ENCODE measurements at places on chromosomes 7 and 10.

- DNase-seq: no peak
These were observed 31.7 kb upstream of the ANKRD2 start for GRCh38 chr10:97540669-97541500.

DNA sequence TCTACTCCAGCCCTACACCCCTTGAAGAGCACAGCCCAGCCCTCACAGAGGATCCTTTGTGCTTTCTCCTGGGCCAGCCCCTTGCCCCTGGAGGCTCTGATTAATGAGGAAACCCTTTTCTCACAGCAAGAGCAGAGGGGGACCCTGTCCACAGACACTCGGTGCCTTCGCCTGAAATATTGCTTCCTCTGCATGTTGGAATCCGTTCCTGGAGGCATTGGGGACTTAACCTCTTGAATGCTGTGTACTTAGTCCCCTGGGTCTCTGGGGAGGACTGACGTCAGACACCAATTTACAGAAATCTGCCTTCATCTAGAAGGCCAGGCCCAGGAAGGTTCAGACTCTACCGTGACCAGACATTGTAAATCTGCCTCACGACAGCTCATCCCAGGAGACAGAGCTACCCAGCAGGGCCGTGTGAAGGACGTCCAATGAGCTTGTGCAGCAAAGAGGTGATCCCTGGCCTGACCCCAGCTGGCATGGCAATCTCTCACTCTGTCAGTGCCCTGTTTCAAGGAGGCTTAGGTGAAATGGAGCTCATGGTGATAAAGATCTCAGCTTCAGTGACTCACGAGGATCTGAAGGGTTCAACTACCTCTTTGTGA is 8.1 kb upstream of the TMEM72 start:
- no peak for DNase-seq

DNA sequence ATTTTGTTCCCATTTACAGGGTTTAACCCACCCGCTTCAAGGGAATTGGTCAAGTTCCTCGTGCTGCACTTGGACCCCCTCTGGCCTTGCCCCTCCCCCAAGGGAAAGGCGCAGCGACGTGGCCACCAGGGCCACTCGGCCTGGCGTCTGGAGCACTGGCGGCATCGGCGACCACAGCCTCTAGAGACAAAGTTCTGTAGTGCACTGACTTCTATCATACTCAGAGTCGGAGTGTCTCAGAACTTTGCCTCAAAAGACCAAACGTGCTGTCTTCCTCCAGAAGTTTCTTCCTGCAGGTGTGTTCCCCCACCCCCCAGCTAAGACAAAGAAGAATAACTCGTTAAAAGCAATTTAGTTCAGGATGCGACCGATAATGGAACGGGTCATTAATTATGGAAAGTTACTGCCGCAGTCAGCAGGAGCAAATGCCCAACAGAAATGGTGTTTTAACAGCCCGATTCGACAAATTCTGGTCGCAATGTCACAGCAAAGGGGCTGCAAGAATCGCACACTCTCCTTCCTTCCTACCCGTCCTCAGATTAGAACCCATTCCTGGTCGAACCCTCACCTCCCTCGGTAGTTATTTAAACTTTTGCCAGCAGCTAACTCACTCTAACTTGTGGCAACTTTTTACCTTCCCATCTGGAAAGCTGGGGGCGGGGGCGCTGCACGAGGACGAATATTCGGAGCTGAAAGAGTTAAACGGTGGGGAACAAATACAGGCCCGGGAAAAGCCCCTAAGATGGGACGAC is 202.1 kb upstream of the NFE2L3 start:
- no peak for DNase-seq

DNA sequence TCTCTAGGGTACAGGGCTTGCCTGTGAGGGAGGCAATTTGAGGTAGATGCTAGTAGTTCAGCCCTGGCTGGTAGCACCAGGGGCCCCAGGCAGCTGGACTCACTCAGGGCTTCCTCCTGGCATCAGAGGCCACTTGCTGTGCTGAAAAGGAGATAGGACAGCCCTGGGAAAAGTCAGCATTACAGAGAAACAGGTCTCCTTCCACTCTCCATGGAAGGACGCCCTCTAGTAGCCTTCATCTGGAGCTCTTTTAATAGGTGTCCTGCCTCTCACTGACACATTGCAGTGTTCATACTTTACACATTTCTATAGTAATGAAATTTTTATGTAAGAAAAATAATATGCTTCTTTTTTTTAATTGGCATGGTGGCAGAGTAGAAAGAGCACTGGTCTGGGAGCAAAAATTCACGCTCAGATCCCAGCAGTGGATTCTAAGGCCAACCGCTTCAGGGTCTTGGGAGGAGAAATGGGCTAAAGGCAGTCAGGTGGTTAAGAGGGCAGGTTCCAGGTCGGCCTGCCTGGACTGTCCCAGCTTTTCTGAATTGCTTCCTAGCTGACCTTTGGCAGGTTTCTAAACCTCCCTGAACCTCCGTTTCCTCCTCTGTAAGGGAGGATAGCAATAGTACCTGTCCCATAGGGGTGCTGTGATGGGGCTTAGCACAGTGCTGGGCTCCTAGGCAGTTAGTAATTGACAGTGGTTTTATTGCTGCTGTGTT is 35.8 kb downstream of the AIFM2 start:
- DNase-seq: no peak

DNA sequence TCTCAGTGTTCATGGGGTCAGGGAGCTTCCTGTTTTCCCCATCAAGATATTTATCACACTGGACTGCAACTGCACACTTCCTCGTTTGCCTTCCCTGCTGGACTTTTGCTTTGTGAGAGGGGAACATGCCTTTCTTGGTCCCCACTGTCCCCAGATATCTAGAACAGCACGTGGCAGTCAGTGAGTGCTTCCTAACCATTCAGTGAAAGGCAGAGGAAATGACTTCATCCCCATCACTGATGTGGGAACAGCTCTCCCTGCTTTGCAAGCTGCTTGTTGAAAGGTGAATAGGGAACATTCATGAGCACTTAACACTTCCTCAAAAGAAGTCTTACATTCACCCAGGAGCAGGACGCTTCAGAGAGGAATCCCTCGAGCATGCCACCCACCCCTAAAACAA is 135.4 kb downstream of the MYOF start:
- DNase-seq: no peak

DNA sequence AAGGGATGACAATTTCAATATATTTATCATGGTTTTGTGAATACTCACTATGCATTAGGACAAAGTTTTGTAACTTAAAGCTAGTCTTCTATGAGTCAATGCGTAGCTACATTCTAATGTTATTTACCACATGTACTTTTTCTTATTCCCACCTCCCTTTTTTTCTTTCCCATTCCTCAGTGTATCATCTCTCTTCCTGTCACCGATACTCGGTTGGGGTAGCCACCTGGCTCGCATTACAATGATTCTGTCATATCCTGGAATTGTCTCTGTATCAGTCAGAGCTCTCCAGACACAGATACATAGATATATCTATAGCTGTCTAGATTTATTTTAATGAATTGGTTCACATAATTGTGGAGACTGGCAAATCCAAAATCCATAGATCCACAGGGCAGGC is 9.8 kb upstream of the RALA start:
- no peak for DNase-seq

DNA sequence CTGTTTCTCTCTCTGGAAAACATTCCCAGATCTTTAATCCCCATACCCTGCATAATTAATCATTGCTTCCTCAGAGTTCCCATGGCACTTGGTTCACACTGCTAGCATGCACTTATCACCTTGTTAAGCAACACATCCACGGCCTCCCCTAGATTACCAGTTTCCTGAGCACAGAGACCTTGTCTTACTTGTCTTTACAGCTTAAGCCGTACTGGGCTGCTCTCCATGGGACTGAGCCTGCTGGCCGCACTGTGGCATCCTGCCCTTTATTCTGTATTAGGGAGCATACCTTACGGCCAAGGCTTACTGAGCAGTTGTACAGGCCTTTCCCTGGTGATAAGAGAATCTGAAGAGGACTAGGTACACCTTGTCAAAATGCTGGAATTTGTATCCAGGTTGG is 190.2 kb downstream of the REEP3 start:
- DNase-seq: no peak

DNA sequence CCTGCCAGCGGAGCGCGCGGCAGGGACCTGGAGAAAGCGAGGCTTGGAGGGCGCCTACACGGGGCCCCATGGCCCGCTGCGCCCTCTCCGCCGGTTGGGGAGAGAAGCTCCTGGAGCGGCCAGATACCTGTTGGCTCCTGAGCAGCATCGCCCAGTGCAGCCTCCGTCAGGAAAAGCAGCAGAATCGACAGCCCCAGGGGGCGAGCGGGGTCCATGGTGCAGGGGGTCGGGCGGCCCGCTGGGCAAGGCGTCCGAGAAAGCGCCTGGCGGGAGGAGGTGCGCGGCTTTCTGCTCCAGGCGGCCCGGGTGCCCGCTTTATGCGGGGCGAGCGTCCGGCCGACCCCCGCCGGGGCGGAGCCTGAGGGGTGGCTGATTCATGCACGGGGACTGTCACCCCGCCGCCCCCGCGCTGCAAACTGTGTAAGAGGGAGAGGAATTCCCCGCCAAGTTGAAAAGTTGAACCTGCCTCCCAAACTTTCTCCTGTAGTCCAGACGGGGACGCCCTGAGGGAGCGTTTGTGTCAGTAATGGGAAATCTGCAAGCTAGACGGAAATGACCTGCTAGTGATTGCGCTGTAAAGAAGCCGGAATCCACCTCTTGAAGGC is at the start of gene TFPI2:
TFPI2 (minus strand) TSS at position 290 of the 605 bp plus-strand sequence; CDS start at position 215, 75 bp downstream.
- no peak for DNase-seq

- DNase-seq: no peak
These were observed 204.1 kb upstream of the POM121L12 start for GRCh38 chr7:52831321-52831720.

DNA sequence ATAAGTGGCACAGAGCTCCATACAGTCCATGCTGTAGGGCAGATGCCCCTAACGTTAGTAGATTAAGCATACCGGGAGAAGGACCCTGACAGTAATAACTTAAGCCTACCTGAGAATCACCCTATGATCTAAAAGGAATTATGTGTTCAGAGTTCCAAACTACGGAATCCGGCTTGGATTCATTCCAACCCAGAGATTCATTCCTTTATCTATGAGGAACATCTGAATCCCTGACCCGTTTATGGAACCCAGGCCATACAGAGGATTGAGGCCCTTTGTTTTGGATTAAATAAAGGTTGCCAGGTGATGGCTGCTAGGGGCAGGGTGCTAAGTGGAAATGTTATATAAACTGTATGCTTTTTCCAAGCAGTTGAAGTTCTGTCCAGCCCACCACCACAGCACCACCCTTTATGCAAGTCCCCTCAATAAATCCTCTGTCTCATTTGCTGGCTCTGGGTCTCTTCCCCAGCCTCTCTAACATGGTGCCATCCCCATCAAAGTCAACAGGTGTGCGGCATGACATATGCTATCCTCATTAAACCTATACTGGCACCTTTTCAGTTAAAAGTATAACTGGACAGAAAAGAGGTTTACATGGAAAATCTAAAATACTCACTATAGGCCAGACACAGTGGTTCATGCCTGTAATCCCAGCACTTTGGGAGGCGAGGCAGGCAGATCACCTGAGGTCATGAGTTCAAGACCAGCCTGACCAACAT is 9.1 kb upstream of the ANAPC16 start:
- DNase-seq: no peak

DNA sequence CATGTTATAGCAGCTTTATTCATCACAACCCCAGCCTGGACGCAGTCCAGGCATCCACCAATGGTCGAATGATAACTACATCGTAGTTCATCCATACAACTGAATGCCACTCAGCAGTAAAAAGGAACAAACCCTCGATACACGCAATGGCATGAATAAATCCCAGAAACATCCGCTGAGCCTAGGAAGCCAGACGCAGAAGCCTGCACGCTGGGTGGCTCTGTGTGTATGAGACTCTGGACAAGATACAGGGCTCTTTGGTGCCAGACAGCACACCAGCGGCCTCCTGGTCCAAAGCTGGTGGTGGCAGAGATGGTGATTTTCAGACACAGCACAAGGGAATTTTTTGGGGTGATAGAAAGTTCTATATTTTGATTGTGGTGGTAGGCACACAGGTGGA is 10.0 kb upstream of the CRYGN start:
- no peak for DNase-seq

- no peak for DNase-seq
These were observed 71.5 kb downstream of the PRPF18 start for GRCh38 chr10:13658264-13658663.

- DNase-seq: no peak
These were observed 183.1 kb downstream of the GPAM start for GRCh38 chr10:112000466-112000865.

DNA sequence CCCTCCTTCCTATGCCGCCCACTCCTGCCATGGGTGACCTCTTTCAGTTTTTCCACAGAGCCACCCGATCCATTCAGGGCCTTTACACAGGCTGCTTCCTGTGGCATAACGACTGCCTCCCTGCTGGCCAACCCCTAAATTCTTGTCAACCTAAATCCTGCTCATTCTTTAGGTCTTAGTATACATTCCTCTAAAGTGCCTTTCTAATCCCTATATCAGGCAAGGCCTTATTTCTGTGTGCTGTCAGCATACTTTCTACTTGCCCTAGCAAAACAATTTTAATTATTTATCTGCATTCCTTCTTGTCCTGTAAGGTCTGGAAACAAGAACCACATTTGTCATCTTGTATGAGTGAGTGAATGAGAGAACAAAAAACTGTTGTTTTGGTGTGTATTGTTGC is 132.4 kb downstream of the DNAH11 start:
- no peak for DNase-seq

GRCh38 chr10:128377364-128377987 is 251.3 kb upstream of the MKI67 start:
- no peak for DNase-seq

DNA sequence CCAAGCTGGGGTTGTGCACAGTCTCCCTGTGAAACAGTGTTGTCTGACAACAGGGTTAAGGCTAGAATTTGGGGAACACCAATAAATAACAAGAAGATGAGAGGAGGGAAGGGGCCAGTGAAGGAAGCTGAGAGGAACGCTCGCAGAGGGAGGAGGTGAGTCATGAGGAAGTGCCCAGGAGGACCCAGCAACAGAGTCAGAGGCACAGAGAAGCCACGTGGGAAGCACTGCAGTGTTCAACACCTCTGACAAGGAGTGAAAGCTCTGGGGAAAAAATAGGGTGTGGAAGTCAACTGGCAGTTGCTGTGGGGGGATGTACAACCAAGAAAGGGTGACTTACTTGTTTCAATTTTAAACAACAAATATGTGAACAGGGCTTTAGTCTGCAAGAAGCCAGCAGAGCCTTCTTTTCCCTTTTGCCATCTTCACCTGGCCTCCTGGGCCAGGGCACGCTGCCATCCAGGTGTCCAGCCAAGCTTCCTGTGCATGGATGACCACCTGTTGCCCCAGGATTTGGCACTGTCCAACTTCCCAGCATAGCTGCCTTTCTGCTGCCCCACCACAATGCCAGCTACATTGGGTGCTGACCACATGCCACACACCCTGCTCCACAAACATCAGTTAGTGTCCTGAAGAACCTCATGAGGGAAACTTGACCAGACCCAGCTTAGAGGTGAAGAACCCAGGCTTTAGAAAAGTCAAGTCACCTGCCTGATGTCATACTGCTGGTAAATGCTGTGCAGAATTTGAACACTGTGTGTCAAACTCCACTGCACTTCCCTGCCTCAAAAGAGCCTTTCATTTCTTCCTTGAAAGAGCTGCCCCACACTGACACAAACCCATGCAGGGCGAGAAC is 69.6 kb downstream of the ATXN7L1 start:
- DNase-seq: no peak

GRCh38 chr10:35783305-35783838 is 141.3 kb upstream of the FZD8 start:
- DNase-seq: no peak

Measured in NCI-H446 (cell line).